GM18507 (cell line): ENCODE measurements at places on chromosomes 4 and X.

GRCh38 chrX:14073556-14073955 is 43.9 kb upstream of the GEMIN8 start:
- DNase-seq = no peak

- DNase-seq = no peak
These were observed 140.0 kb upstream of the HCCS start for GRCh38 chrX:10971176-10971575.

DNA sequence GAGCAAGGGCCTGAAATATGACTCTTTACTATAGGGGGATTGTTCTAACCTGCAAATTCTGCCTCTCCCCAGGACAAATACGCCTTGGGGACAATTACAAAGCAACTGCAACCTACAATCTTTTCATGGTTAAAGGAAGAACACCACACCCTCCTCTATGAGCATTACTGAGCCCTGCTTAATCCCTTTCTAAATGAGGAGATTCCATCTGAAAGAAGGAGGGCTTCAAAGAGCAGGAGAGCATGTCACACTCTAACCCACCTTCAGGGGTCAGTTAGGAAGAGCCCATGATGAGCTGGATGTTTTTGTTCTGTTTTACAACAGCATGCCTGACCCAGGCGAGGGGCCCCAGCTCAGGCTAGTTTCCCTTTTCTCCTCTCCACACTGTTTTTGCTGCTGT is 134.0 kb upstream of the ANXA3 start:
- no peak for DNase-seq

- no peak for DNase-seq
These were observed 231.3 kb downstream of the INPP4B start for GRCh38 chr4:142614621-142615323.

- DNase-seq = no peak
These were observed 243.6 kb upstream of the CTSO start for GRCh38 chr4:156197216-156197615.

GRCh38 chrX:20204351-20204750 is 62.4 kb downstream of the RPS6KA3 start:
- DNase-seq = no peak
